ENCODE measurements at places on chromosomes 11 and 22.

GRCh38 chr22:45136594-45136993, 27.1 kb upstream of the NUP50 start:
- DNase-seq, result no peak

GRCh38 chr11:18209058-18209457, 27.5 kb downstream of the SAA4 start:
- DNase-seq, result no peak

- no peak for DNase-seq
Measured at GRCh38 chr22:37634417-37634924, 5.0 kb upstream of the SH3BP1 start.

GRCh38 chr22:40517631-40518030, 118.9 kb downstream of the MRTFA start:
- DNase-seq, result no peak

DNA sequence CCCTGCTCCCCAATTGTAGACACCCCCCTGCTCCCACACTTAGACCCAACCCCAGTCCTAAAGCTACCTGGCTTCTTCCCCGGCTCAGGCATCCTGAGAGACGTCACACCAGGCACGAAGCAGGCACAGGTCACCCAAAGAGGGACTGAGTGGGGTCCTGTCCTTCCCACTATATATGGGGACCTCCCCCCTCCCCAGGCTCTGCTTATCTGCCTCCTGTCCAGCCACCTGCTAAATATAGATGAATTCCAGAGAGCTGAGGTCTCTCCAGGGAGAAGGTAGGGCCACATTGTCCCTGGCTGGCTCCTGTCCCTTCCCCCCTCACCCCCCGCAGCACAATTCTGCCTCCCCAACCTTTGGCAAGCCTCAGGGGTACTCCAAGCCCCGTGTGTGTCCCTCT, at the start of gene MYBPC3:
Gene MYBPC3, minus strand, starts transcription at position 147 of the 400 bp plus-strand sequence. Its CDS starts 55 bp downstream, at position 92.
- no peak for DNase-seq

GRCh38 chr11:118984825-118985224, 13.1 kb upstream of the CENATAC start:
- DNase-seq, result no peak

DNA sequence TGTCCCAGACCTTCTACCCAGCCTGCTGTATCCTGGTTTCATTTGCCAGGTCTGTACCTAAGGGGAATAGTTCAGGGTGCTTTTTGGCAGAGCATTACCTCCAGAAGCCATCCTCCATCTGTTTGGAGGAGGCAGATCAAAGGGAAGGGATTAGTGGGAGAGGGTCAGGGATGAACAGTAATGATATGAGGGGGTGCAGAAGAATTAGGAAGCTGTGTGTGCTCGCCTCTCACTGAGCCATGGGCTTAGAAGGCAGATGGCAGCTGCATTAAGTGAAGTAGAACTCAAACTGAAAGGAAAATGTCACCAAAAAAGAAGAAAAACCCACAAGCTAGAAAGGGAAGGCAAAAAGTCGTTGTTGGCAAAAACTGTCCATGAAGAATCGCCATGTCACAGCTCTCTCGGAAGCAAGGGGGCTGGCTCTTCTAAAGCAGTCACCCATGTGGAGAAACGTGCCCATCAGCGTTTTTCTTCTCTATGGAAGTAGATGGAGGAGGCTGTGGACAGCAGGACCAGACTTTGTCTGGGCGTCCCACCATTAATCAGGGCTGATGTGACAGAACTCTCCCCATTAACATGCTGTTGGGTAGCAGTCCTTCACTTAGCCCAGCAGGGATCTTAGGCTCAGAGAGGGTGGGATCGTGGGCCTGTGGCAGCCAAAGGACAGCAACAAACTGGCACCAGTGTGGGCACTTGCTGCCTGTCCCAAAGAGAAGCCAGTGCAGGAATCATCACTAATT, 46.8 kb downstream of the CEP164 start:
- no peak for DNase-seq

GRCh38 chr11:1930462-1930830, 10.9 kb downstream of the TNNT3 start:
- no peak for DNase-seq

DNA sequence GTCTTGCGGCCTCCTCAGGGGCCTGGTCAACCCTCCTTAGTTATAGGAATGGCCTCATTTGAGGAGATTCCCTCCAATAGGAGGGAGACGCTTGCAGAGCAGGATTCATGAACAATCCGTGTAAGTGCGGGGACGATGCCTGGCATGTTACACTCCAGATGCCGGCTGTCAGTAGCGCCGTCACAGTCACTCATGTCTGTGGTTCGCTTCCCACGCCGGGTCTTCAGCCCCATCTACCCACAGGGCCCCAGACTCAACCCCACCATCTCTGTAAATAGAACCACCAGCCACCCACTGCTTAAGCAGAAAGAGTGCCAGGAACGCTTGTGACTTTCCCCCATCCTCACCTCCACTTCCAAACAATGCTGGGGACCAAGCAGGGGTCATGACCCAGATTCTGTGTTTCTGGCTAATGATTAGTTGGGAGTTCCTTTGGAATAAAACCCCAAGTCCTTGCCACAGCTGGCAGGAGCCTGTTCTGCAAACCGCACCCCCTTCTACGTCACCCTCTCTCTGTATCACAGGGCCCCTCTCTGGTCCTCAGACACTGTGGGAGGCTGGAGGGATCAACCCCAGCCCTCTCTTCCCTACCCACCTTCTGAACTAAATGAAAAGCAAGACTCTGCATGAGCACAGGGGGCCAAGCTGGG, 38.8 kb upstream of the TOLLIP start:
- DNase-seq, result no peak

GRCh38 chr22:30873661-30874060, 94.9 kb downstream of the MORC2 start:
- no peak for DNase-seq

DNA sequence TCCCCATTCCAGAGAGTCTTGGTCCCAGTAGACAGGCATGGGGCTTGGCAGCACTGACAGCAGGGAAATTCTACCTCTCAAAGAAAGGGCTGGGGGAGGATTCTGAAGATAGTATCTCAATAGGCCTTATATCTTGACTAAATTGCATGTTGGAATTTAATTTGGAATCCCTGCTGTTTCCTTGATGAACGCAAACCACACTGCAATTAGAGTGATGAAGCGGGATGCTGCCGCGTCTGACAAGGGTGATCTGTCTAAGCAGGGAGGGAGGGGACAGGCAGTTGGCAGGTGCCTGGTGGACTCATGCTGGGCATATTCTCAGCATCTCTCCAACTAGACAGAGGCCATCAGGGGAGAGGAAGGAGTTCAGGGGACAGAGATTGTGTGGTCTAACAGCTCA, 48.4 kb downstream of the COMMD9 start:
- no peak for DNase-seq

DNA sequence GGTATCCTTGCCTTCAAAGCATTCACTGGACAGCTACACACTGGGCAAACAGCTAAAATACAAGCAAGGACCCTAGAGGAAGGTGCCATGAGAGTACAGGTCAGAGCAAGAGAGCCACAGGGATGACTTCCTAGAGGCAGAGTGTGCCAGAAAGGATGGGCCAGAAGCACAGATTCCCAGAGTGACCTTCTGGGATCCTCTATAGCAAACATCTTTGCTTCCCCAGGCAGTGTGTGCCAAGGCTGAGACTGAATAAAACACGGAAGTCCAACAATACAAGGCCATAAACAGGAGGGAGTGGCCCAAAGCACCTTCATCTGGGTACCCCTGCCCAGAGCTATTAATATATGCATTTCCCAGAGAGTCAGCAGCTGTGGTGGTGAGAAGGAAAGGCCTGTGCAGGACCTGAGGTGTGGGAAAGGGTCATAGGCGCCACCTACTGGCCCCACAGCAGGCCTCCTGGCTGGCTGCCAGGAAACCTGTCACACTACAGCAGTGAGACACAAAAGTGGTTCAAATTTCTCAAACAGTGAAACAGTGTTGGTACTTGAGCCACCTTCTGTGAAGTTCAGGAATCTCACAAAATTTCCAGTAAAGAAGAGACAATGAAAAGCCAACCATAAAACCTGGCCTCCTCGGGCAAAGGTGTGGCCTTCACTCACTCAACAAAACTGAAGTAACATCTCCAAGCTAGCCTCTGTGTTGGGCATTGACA, 20.3 kb downstream of the CLPB start:
- DNase-seq, result peak; percentile 71

- DNase-seq, result peak; percentile 69
Measured at GRCh38 chr11:116499396-116500003, 273.3 kb downstream of the BUD13 start.

DNA sequence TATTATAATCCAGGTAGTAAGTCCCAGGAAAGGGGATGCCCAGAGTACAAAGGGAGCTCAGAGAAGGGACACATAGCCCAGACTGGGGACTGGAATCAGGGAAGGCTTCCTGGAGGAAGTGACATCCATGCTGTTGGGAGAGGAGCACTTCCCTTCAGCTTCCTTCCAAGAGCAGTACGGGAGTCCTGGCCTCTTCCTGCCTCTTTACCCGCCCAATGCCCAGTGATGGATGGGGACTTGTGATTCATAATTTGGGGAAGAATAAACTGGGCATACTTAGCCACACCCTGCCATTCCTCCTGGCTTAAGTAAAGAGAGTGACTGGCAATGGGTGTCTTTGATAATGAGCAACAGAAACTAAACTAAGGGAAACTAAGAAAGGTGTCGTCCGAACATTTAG, 11.5 kb downstream of the C11orf91 start:
- DNase-seq, result peak; percentile 61

DNA sequence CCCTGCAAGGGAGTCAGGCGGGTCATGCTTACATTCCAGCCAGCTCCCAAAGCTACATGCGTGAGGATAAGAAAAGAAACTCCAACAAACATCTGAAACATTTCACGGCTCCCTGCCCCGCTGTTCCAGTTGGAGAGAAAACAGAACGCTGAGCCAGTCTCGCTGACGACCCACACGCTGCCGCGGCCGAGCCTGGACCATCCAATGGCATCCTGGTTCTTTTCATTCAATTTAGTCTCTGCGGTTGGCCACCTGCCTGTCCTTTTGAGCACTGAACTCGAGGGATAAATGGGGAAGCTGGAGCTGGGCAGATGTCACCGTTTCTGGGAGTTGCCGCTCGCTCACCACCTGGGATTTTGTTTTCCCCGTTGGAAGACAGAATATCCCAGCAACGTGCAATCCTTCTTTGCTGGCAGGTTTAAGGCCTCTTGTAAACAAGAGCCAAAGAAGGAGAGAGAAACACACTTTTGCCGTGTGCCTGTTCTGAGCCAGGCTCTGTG, 45.3 kb upstream of the SHISAL1 start:
- no peak for DNase-seq

DNA sequence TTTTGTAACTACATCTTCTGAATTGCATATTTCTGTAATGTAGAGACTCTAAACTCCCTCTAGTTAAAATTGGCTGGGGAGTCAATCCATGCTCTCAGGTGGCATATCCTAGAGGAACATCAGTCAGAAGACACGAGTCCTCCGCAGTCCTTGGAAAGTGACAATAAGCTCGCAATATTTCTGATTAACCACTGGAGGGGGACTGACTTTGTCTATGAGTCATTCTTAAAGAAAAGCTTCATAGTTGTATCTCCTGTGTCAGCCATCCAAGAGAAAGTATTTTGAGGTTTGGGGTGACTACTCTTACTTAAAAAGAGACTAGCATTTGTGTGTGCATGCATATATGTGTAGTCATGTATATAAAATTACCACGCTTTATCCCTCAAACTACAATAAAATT, 60.2 kb downstream of the SLN start:
- no peak for DNase-seq

DNA sequence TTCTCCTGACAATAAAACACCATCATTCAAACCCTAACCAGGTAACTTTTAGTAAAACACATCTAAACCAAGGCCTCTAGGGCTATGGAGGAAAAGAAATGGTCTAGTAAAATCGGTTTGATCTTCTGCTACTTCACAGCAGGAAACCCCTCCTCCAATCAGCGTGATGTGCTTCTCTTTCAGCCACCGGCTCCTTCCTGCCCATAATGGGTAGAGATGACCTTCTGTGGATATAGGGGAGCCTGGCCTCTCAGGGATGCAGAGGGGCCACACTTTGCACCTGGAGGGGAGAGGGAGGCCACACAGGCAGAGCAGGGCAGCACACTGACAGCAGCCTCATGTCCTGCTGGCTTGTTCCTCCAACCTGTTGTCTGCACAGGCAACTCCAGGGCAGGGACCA, 6.9 kb downstream of the EHD1 start:
- no peak for DNase-seq

DNA sequence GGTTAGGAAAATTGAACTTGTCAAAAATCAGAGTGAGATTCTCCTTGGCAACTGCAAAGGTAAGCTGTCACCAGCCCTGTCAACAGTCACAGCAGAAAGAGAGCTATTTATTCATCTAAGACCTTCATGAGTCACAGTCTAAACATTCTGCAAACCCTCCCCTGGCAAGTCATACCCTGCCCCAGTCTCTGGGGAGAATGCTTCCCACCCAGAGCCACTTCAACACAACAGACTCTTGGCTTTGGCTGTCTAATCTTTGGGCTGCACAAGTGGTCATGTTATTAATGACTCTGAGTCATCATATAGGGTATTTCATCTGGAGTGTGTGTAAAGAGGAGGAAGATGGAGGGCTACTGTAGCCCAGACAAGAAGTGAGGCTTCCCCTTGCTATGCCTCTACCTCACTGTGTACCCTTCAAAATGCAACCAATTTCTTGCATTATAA, 153.4 kb downstream of the CCDC34 start:
- peak; percentile 89 for DNase-seq

DNA sequence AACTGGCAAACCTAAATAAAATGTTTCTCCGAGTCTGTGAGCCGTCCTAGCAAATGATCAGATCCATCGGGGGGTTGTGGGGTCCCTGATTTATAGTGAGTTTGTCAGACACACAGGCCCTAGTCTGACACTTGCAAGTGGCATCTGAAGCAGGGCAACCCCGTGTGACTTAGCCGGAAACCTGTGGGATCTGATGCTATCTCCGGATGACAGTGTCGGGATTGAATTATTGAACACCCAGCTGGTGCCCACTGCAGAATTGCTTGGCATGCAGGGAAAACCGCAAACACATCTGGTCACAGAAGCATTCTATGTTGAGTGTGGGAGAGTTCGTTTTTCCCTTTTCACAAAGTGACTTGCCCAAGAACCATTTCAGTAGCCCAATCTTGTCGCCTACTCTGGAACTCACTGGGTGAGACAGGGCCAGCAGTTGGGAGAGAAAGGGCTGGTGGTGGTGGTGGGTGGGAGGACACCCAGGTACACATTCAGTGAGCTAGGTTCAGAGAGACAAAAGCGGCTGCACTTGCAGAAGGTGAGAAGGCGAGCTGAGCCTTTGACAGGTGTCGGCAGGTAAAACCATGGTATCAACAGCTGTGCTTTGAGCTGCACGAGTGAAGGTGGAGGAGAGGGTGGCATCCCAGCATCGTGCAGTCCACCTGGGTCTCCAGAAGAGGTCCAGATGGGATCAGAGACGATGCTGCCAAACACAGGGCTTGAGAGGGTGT, 33.7 kb upstream of the B3GAT1 start:
- DNase-seq, result no peak

- peak; percentile 90 for DNase-seq
Measured at GRCh38 chr22:42635531-42635930, 4.9 kb downstream of the ATP5MGL start.

GRCh38 chr11:59186130-59186594, 14.2 kb downstream of the DTX4 start:
- DNase-seq, result peak; percentile 88

- peak; percentile 28 for DNase-seq
Measured at GRCh38 chr11:58576887-58577471, 1.3 kb upstream of the LPXN start.

Data from LoVo (cell line).